ENCODE measurements at places on chromosomes 11 and 22. TPM values are rescaled to one million over a fixed set of nuclear protein-coding genes. Genes with fewer than 3 reads are reported as not detected.

DNA sequence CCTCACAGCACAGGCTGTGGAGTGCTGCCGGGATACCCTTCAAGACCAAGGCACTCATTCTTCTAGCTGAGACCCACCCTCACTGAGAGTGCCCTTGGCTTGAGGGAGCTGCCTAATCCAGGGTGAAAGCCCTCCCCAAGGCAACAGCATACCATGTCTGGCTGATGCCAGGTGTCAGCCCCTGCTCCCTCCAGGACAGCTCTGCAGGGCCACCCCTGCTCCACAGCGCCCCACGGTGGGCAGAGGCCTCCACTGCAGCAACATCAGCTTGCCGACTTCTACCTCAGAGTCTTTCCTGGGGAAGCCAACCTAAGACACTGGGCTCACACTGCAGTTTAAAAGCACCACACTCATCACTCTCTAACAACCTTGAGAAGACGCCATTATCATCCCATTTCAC, 29.0 kb downstream of the TTLL1 start:
- H3K27ac ChIP-seq, result no peak overlapping the region
- no peaks in the 10 kb centered on the region for H3K4me1 ChIP-seq
- no peak overlapping the region for H3K4me3 ChIP-seq
- peaks cover 2% of the 10 kb centered on the region for H3K27me3 ChIP-seq

Gene NCR3LG1
- total RNA-seq, result 2.5 TPM

- H3K4me1 ChIP-seq, result peaks cover 19% of the 10 kb centered on the region
- H3K36me3 ChIP-seq, result no peaks in the 10 kb centered on the region
- H3K27ac ChIP-seq, result peak overlapping the region; percentile 66
- no peak for DNase-seq
- H3K27me3 ChIP-seq, result peaks cover 34% of the 10 kb centered on the region
- no peak overlapping the region for H3K4me3 ChIP-seq
Observed at GRCh38 chr22:44351037-44351436, 38.3 kb upstream of the SHISAL1 start.

GRCh38 chr22:32850591-32851517, 49.3 kb downstream of the TIMP3 start:
- H3K36me3 ChIP-seq, result peaks cover 53% of the 10 kb centered on the region
- H3K4me1 ChIP-seq, result 0 out of 2 replicates have a peak, but pooled peaks cover 25% of the 10 kb centered on the region

DNA sequence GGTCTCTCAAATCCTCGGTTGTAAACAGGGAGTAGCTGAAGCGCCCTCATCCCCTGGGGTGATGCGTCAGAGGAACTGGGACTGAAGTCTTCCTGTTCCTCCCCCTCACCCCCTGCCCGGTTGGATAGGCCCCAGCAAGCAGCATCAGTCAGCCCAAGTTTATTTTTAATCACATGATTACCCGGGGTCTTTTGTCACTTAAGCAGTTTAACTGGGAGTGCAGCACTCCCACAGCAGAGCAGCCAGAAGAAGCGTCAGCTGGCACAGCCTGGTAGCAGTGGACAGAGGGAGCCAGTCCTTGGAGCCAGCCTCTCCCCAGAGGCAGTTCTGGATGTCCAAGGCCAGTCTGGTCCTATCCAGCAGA, 342.1 kb downstream of the CTTN start:
- no peak overlapping the region for H3K27ac ChIP-seq
- H3K27me3 ChIP-seq, result peaks cover 16% of the 10 kb centered on the region
- H3K4me1 ChIP-seq, result no peaks in the 10 kb centered on the region
- H3K36me3 ChIP-seq, result peaks cover 18% of the 10 kb centered on the region

GRCh38 chr11:103870821-103871309, 165.6 kb upstream of the DDI1 start:
- H3K4me1 ChIP-seq, result no peaks in the 10 kb centered on the region
- no peak overlapping the region for H3K27ac ChIP-seq
- no peak overlapping the region for H3K4me3 ChIP-seq
- no peak for DNase-seq
- peaks cover 2% of the 10 kb centered on the region for H3K27me3 ChIP-seq

Gene MOV10L1
- total RNA-seq, result 0.59 TPM

- H3K4me3 ChIP-seq, result no peak overlapping the region
- no peak overlapping the region for H3K27ac ChIP-seq
- no peaks in the 10 kb centered on the region for H3K4me1 ChIP-seq
- H3K36me3 ChIP-seq, result no peaks in the 10 kb centered on the region
- DNase-seq, result no peak
Observed at GRCh38 chr11:8357505-8357888, 93.8 kb upstream of the LMO1 start.

- peak overlapping the region; percentile 29 for H3K4me3 ChIP-seq
- peak; percentile 65 for DNase-seq
- H3K27ac ChIP-seq, result peak overlapping the region; percentile 85
- H3K4me1 ChIP-seq, result peaks cover 78% of the 10 kb centered on the region
- peaks cover 7% of the 10 kb centered on the region for H3K36me3 ChIP-seq
Observed at GRCh38 chr11:26946257-26946716, 47.6 kb upstream of the FIBIN start.

- H3K4me1 ChIP-seq, result no peaks in the 10 kb centered on the region
- peaks cover 43% of the 10 kb centered on the region for H3K27me3 ChIP-seq
- no peak overlapping the region for H3K27ac ChIP-seq
- no peak overlapping the region for H3K4me3 ChIP-seq
- H3K36me3 ChIP-seq, result no peaks in the 10 kb centered on the region
Observed at GRCh38 chr11:134062265-134063123, 6.4 kb upstream of the JAM3 start.

Gene MUC5AC
- not detected for total RNA-seq

DNA sequence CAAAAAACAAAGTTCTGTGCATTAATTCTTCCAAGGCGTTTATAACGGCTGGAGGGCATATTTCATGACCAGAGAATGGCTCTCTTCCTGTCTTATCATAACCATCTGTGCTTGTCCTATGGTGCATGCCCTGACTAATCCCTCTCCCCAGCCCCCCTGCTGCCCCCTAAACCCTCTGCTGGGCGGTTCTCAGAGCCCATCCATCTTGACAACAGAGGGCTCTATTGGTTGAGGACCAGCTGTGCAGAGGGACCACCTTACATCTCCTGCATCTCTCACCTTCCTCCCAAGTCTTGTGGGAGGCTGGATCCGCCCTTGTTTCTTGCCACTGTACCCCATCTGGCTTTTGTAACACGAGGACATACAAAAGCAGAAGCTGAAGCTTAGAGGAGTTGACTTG, 282.1 kb downstream of the MIAT start:
- H3K36me3 ChIP-seq, result peaks cover 6% of the 10 kb centered on the region
- no peaks in the 10 kb centered on the region for H3K4me1 ChIP-seq
- DNase-seq, result no peak
- H3K27me3 ChIP-seq, result peaks cover 16% of the 10 kb centered on the region
- no peak overlapping the region for H3K4me3 ChIP-seq
- no peak overlapping the region for H3K27ac ChIP-seq

Gene GNB1L
- 8.0 TPM for total RNA-seq

- no peak overlapping the region for H3K27ac ChIP-seq
- peaks cover 28% of the 10 kb centered on the region for H3K4me1 ChIP-seq
- no peak overlapping the region for H3K4me3 ChIP-seq
- no peaks in the 10 kb centered on the region for H3K27me3 ChIP-seq
- DNase-seq, result no peak
Observed at GRCh38 chr11:43690929-43691725, 10.6 kb downstream of the HSD17B12 start.

Gene CHRM1
- total RNA-seq, result not detected

- peaks cover 8% of the 10 kb centered on the region for H3K27me3 ChIP-seq
- H3K4me1 ChIP-seq, result peaks cover 48% of the 10 kb centered on the region
- peak; percentile 93 for DNase-seq
Observed at GRCh38 chr22:46547883-46548244, 10.4 kb upstream of the CELSR1 start.

GRCh38 chr22:27207907-27208306, 550.5 kb downstream of the MIAT start:
- H3K27ac ChIP-seq, result no peak overlapping the region
- no peak overlapping the region for H3K4me3 ChIP-seq
- H3K4me1 ChIP-seq, result peaks cover 41% of the 10 kb centered on the region
- H3K27me3 ChIP-seq, result peaks cover 16% of the 10 kb centered on the region
- DNase-seq, result no peak

DNA sequence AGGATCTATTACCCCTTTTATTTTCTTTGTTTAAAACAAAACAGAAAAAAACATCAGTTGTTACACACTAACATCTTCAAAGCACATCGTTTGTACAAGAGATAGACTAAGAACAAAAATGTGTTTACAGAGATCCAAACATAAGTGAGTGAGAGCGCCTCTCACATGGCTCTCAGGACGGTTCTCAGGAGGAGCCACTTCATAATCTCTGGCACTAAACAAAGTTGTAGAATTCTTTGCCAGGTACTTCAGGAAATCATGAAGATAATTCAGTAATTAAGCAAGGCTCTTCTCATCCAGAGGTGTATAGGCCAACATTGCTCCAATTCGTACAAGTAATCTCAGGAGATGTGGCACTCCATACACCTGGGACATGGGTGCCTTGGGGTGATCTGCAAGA, 29.8 kb downstream of the PDE3B start:
- H3K27me3 ChIP-seq, result peaks cover 2% of the 10 kb centered on the region
- peaks cover 6% of the 10 kb centered on the region for H3K4me1 ChIP-seq
- H3K4me3 ChIP-seq, result no peak overlapping the region
- no peak overlapping the region for H3K27ac ChIP-seq
- DNase-seq, result no peak
- no peaks in the 10 kb centered on the region for H3K36me3 ChIP-seq

DNA sequence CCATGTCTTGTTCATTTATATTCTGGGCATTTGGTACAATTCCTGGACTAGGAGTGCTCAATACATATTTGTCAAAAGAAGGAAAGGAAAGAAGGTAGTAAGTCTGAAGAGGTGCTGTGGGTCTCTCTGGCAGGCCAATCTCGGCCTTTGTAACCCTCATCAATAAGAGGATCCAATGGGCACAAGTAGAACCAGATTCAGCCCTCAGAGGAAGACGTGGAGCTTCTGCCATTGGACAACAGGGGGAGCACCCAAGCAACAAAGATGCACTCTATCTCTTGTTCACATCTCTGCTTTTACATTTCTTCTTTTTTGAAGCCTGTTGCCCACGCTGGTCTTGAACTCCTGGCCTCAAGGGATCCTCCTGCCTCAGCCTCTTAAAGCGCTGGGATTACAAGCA, 2.2 kb upstream of the VPS11 start:
- no peak overlapping the region for H3K4me3 ChIP-seq
- DNase-seq, result peak; percentile 38
- no peak overlapping the region for H3K27ac ChIP-seq

- H3K4me3 ChIP-seq, result no peak overlapping the region
- DNase-seq, result no peak
- no peak overlapping the region for H3K27ac ChIP-seq
Observed at GRCh38 chr11:98423933-98424332, 596.8 kb upstream of the CNTN5 start.

- H3K36me3 ChIP-seq, result peaks cover 19% of the 10 kb centered on the region
- no peak for DNase-seq
- no peak overlapping the region for H3K4me3 ChIP-seq
- no peaks in the 10 kb centered on the region for H3K4me1 ChIP-seq
- H3K27me3 ChIP-seq, result no peaks in the 10 kb centered on the region
Observed at GRCh38 chr11:134503596-134503995, 91.6 kb upstream of the B3GAT1 start.

- peaks cover 4% of the 10 kb centered on the region for H3K27me3 ChIP-seq
- peak overlapping the region; percentile 45 for H3K27ac ChIP-seq
- H3K4me3 ChIP-seq, result peak overlapping the region; percentile 27
Observed at GRCh38 chr11:13942971-13943381, 19.5 kb upstream of the SPON1 start.

GRCh38 chr11:74507582-74507981, 14.1 kb upstream of the LIPT2 start:
- no peak overlapping the region for H3K27ac ChIP-seq
- H3K4me1 ChIP-seq, result peaks cover 8% of the 10 kb centered on the region
- no peaks in the 10 kb centered on the region for H3K36me3 ChIP-seq
- H3K4me3 ChIP-seq, result no peak overlapping the region
- no peak for DNase-seq

Gene MPPED2
- not detected for total RNA-seq

DNA sequence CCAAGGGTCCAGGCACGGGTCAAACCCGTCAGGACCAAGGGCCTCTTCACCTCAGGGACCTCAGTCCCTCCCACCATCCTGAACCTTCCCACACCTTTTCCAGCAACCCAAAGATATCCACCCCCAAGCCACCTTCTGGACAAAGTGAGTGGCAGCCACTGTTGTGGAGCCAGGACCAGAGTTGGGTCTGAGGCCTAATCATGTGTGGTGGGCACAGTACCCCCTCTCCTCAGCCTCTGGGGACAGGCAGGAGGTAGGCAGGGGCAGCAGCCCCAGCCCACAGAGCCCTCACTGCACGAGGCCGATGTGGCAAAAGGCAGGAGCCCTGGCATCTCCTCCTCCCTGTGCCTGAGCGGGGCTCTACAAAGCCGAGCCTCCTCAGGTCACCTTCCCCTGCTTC, 2.5 kb downstream of the KCNJ11 start:
- H3K4me1 ChIP-seq, result peaks cover 36% of the 10 kb centered on the region
- DNase-seq, result no peak
- H3K4me3 ChIP-seq, result no peak overlapping the region

DNA sequence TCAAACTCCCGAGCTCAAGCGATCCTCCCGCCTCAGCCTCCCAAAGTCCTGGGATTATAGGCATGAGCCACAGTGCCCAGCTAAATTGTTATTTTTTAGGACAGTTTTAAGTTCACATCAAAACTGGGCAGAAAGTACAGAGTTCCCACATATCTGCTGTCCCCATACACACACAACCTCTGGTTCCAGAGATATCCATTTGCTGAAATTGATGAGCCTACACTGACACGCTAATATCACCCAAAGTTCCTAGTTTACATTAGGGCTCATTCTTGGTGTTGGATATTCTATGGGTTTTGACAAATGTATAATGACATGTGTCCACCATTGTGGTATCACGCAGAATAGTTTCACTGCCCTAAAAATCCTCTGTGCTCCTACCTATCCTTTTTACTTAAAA, 2.7 kb upstream of the SEC14L4 start:
- H3K27me3 ChIP-seq, result peaks cover 29% of the 10 kb centered on the region
- H3K36me3 ChIP-seq, result no peaks in the 10 kb centered on the region
- no peak for DNase-seq
- no peaks in the 10 kb centered on the region for H3K4me1 ChIP-seq

- DNase-seq, result no peak
- H3K4me1 ChIP-seq, result no peaks in the 10 kb centered on the region
- H3K4me3 ChIP-seq, result no peak overlapping the region
- H3K27ac ChIP-seq, result no peak overlapping the region
- no peaks in the 10 kb centered on the region for H3K36me3 ChIP-seq
Observed at GRCh38 chr11:97860237-97860636, 1160.5 kb upstream of the CNTN5 start.

DNA sequence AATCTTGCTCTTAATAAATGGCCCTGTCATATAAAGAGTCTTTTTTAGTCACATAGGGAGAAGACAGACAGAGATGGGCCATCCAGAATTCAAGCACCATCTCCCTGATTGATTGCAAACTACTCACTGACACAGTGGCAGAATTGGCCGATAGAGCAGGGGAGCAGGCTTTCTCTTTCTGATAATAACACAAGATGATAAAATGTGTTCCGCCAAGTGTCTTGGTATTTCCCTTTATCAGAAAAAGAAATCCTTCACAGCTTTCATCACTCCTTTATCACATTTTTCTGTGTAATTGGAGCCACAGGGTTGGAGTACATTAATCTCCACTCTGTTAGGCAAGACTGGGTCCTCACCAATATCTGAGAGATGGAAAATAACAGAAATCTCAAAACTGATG, 406.0 kb downstream of the TMEM135 start:
- no peaks in the 10 kb centered on the region for H3K36me3 ChIP-seq
- peaks cover 81% of the 10 kb centered on the region for H3K4me1 ChIP-seq
- peaks cover 2% of the 10 kb centered on the region for H3K27me3 ChIP-seq
- no peak overlapping the region for H3K4me3 ChIP-seq
- no peak for DNase-seq

GRCh38 chr11:3823303-3823702, 14.9 kb downstream of the PGAP2 start:
- peak overlapping the region; percentile 42 for H3K27ac ChIP-seq
- peaks cover 2% of the 10 kb centered on the region for H3K27me3 ChIP-seq
- DNase-seq, result peak; percentile 75
- H3K36me3 ChIP-seq, result peaks cover 27% of the 10 kb centered on the region
- H3K4me1 ChIP-seq, result peaks cover 18% of the 10 kb centered on the region
- H3K4me3 ChIP-seq, result no peak overlapping the region
